Pons (tissue), 1 donor: ENCODE measurements at places on chromosomes 7 and 10.
A peak's percentile ranks its signal among the peaks of the same experiment; 100 is the strongest.

- no peak for DNase-seq
These were observed 99.6 kb upstream of the NPS start for GRCh38 chr10:127449490-127449889.

DNA sequence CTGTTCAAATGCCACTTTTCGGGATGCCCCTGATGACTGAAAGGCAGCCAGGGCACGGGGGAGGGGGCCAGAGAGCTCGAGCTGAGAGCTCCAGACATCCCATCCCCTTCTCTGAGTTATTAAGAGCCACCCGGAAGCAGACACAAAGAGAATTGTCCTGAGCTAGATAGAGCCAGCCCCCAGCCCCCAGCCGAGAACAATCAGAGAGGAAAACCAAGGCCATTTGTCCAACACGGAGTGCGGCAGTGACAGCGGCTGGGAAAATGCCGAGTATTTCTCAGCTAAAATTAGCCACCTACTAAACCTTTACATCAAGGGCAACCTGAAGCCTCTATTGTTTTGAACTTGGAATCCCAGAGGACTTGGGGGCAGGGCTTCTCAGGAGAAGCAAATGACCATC is 51.0 kb downstream of the UNC5B start:
- peak; percentile 91 for DNase-seq

DNA sequence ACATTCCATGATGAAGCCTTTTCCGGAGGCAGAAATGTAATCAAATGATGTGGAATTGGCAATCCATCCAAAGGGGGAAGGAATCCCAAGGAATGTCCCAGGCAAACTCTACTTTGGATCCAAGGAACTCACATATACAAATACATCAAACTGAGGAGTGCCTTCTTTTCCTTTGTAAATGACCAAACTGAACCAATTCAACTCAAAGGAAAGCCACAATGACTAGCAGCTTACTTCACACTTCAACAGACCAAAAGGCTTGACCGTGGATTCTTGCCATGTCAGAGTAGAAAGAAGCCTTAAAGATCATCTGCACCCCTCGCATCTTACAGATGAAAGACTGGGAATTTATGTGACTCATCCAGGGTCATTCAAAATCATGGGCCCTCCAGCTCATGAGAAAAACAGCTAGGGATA is 79.7 kb upstream of the MACROH2A2 start:
- DNase-seq: no peak

DNA sequence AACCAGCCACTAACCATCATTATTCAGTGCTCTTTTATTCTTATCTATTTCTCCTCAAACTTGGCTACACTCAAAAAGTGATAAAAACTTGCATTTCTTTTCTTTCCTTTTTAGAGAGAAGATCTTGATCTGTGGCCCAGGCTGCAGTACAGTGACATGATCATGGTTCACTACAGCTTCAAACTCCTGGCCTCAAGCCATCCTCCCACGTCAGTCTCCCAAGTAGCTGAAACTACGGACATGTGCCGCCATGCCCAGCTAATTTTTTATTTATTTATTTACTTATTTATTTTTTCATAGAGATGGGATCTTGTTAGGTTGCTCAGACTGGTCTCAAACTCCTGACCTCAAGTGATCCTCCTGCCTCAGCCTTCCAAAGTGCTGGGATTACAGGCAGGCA is 24.6 kb upstream of the TMEM248 start:
- DNase-seq: no peak

DNA sequence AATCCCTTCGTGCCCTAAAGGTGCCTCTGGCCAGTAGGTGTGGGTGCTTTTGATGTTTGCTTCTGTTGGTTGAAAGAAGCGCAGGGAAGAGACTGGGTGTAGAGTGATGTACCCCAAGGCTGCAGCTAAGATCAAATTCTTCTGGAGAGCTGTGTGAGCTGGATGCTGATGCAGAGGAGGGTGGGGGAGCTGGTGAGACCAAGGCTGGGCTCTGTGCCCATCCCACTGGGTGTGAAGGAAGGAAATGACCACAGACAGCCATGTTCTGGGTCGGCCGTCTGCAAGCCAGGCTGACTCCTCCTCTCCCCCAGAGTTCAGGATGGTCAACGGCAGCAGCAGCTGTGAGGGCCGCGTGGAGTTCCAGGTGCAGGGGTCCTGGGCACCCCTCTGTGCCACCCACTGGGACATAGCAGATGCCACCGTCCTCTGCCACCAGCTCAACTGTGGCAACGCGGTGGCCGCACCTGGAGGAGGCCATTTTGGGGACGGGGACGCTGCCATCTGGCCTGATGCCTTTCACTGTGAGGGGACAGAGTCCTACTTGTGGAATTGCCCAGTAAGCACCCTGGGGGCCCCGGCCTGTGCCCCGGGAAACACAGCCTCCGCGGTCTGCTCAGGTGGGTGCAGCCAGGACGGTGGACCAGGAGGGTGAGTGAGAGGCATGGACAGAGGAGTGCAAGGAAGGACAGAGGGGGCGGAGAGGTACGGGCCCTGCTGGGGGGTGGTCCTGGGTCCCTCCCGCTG is 5.1 kb downstream of the SCART1 start:
- no peak for DNase-seq

GRCh38 chr7:131068604-131069021 is 259.1 kb upstream of the MKLN1 start:
- peak; percentile 56 for DNase-seq

DNA sequence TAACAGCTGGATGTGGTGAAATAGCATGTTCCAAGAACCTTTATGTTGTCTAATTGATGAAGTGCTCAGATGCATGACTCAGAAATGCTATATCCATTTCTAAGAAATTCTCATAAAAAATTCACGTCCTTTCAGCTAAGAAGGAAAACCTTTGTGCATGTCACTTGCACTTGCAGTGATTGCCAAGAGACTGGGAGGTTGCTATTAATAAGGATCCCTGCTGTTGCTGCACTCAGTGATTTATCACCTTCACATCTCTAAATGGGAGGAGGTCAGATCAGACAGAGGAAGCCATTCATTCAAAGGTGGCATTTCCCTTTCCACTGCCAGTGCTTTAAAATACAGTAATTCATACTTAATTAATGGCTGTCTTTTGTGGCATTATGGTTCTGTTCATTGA is 89.5 kb downstream of the THSD7A start:
- peak; percentile 14 for DNase-seq

- DNase-seq: no peak
These were observed 88.0 kb downstream of the FANK1 start for GRCh38 chr10:125984346-125984745.

DNA sequence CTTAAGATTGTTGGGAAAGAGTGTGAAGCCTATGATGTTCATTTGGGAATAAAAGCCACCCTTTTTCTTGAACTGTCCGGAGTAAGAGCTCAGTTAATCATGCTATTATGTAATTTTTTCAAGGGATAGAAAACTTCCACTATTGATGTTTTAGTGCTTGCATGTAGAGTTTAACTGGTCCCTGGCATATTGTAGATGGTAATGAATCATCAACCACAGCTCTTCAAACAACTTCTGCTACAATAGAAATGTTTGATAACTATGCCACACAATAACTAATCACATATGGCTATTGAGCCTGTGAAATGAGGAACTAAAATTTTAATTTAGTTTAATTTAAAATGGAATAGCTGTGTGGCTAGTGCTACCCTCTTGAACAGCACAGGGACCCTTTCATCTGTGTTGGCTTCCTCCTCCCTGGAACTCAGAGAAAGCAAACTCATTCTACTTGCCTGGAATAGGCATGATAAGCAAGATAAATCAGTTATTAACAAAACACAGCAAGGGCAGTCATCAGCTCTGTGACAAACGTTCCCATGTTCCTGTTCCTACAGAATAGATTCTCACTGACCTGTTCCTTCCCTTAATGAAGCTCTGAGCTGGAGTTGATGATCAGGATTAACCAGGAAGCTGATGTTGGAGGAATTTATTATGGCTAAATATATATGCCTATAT is 4.9 kb upstream of the SRI start:
- DNase-seq: no peak

DNA sequence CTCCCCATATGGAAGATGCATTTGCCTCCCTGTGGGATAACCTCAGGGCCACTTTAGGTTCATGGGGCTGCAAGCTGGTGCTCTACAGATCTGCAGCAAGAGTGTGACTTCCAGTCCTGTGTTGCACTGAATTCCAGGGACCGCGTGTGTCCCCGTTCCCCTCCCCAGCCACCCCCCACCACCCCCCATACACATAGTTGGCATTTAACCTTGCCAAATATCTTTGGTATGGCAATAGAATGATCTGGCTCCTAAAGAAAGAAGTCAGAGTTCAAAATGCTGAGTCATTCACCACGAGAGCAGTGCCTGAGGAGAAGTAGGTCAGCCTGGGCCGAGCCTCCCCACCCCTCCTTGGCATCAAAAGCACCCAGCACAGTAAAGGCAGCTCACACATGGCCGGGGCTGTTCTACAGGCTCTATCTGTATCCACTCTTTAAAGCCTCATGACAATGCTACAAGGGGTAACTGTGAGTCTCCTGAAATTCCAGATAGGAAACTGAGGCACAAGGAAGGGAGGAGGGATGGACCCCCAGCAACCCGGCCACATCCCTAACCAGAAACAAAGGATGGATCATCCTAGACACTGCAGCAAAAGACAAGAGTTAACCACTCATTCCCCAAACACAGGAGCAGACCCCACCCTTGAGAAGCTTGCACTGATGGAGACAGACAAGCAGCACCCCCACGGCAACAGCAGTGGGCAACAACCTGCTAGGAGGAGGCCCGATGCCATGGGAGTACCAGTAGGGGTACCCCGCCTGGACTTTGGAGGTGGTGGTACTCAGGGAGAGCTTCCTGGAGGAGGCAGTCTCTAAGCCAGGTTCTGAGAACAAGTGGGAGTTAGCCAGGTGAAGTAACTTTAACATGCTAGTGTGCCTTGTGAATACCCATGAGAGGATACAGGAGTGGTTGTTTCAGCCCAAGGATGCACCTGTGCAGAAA is 70.3 kb upstream of the NANOS1 start:
- DNase-seq: peak; percentile 42

GRCh38 chr7:146654048-146654447 is 537.4 kb downstream of the CNTNAP2 start:
- no peak for DNase-seq

DNA sequence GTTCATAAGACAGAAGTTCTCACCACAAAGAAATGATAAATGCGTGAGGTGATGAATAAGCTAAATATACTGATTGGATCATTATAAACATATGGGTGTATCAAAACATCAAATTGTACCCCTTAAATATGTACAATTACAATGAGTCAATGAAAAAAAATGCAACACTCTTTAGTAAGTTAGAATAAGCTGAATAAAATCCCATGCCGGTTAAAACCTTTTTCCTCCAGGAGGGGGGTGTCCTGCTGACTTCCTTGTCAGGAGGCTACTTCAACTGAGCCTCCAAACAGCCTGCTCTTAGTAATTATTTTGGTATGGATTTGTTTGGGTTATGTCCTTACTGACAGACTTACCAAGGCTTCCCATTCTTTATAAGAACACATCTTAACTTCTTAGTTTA is 649.1 kb downstream of the INHBA start:
- no peak for DNase-seq

DNA sequence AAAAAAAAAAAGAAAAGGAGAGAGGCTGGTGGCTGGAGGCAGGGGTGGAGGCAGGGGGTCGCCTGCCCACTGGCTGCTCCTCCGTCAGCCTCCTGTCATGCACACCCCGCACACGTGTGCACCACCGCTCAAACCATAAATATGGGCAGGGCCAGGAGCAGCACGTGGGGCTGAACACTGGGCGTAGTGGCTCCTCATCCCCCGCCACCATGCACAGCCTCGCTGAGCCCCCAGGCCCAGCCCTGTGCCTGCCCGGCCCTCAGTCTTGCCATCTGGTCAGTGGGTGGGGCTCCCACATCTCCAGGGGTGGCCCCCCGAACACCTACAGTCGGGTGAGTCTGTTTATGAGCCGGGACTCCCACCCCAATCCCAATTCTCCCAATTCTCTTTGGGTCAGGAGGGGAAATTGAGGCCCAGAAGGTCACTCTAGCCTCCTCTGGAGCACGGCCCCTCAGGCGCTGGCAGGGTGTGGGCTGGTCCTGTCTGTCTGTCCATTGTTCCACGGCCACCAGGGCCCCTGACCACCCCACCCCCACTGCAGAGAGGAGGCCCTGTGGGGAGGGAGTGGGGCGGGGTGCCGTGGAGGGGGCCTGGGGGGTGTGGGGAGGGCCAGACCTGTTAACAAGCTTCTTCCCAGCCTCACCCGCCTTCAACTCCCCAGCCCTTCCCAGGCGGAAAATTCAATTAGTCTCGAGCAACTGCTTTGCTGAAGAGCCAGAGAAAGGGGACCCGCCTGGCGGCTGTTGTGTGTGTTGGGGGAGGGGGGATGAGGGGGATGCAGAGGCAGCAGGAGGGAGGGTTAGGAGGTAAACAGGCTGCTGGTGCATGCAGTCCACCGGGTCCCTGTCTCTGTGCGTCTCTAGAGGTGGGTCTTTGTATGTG is 19.5 kb upstream of the GRIFIN start:
- no peak for DNase-seq

DNA sequence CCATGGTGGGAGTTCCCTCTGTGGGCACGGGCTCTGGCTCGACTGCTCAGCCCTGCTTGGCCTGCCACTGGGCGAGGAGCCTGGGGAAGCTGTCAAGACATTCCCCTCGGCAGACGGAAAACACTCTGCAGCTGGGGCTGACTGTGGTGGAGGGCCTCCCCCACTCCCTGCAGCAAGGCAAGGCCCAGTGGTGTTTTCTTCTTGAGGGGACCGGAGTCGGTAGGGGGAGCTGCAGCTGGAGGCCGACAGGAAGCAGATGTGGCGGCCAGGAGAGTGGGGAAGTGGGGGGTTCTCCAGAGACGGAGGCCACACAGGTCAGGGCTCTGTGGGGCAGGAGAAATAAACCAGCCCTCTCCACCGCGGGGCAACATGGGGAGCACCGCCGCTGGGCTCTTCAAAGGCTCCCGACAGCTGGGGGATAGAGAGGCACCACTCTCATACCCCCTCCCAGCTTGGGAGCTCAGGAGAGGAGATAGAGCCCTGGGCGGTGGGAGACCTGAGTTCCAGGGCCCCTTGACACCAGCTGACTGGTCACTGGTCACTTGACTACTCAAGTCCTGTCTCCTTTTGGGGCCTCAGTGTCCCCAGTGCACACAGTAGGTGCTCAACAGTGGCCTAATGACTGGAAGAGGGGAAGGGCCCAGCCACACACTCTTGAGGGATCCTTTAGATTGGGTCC is 43.4 kb downstream of the PPIF start:
- DNase-seq: no peak

DNA sequence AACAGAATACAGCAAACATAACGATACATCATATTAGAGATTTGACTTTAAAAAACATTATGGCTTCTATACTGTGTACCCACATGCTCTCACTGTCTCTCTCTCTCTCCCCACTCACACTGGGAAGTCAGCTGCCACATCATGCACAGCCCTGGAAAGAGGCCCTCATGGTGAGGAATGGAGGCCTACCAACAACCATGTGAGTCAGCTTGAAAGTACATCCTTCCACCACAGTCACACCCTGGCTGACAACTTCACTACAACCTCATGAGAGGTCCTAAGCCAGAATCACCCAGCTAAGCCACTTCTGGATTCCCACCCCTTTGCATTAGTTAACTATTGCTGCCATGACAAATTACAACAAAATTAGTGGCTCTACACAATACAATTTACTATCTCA is 23.3 kb upstream of the GPR22 start:
- DNase-seq: no peak

- DNase-seq: no peak
These were observed 11.0 kb downstream of the ZMIZ1 start for GRCh38 chr10:79079490-79080355.

GRCh38 chr10:131909014-131909808 is 8.4 kb downstream of the PPP2R2D start:
- no peak for DNase-seq

- no peak for DNase-seq
These were observed 30.6 kb downstream of the ZFAND2A start for GRCh38 chr7:1129431-1129830.

- DNase-seq: no peak
These were observed 108.2 kb upstream of the KAT6B start for GRCh38 chr10:74718208-74718607.
